ENCODE measurements at places on chromosomes 16 and 17.

GRCh38 chr17:79006046-79006445 is 3.5 kb downstream of the CANT1 start:
- DNase-seq, result no peak

- DNase-seq, result no peak
Observed at GRCh38 chr16:31354394-31355291, at the start of gene ITGAX. Gene ITGAX, plus strand, starts transcription at chr16:31355176. Its CDS starts 79 bp downstream, at chr16:31355255.

DNA sequence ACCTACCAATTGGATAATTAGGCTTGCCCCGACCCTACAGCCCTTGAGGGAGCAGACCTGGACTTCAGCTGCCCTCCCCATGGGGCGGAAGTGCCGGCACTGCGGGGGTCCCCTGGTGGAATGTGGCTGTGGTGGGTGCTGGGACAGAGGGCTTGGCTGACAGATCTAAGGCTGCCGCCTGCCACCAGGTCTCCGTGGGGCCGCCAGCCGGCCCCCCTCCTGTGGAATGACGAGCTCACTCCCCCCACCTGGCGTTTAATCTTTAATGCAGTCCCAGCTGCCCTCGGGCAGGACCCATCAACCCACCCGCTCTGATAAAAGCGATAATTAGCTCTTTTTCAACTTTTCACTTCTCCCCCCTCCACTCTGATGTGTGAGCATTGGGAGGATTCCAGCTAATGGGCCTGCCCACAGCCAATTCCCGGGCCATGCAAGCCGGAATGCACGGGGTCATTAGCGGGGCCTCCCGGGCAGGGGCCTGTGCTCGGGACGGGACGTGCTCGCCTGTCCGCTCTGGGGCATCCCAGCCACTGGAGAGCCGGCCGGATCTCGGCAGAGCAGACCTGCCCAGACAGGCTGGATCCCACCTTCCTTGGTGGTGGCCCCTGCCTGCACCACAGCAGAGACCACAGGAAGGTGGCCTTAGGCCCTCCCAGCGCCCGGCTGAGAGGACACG is 28.3 kb upstream of the GOSR2 start:
- DNase-seq, result no peak

DNA sequence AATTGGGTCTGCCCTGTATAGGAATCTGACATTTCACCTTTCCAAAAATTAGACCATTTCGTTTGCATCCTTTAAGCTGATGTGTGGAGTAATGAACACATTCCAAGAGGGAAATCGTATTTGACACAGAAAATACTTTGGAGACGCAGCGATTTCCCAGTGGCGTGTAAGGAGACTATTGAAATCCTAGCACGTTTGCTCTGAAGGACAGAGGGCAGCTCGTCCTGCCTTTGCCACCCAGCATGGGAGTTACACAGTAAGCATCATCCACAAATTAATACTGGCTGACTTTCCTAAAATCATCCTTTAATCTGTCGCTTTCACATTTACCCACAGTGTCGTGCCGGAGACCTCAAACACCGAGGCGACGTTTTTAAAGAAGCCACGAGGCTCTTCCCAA is 925.9 kb upstream of the EEF2KMT start:
- DNase-seq, result no peak

GRCh38 chr17:8832711-8833352 is 33.7 kb upstream of the MFSD6L start:
- DNase-seq, result no peak

DNA sequence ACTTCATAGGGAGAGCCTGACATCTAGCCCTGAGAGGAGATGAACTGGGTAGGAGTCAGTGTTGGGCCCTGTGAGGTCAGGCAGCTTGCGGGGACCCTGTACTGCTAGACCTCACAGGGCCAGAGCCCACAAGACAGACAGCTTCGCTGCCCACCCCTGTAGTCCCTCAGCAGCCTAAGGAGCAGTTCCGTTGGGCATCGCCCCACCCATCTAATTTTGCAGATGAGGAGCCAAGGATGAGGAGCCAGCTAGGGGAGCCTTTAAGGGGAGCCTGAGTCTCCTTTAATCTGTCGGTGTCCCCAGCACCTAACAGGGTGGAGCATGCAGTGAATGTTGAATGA is 755 bp upstream of the TUFM start:
- no peak for DNase-seq
